ENCODE measurements at places on chromosomes 2 and 18.

- DNase-seq: no peak
Observed at GRCh38 chr2:232573042-232573441, 22.6 kb downstream of the EIF4E2 start.

DNA sequence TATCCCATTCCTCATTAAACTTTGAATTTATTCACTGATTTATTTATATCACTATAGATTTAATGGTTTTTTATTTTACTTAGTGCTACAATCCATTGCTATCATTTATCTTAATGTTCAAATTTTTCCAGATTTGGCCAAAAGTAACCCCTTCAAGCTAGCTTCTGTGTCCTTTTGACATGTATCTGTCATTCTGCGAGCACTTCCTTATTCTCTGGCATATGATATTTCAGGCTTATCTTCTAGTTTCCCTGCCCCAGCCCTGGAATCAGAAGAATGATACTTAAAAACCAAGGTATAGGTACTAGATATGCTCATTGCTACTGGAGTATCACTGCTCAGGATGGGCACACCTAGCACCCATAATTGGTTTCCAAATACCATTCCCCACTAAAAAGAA lies 28.5 kb downstream of the SRBD1 start:
- no peak for DNase-seq

DNA sequence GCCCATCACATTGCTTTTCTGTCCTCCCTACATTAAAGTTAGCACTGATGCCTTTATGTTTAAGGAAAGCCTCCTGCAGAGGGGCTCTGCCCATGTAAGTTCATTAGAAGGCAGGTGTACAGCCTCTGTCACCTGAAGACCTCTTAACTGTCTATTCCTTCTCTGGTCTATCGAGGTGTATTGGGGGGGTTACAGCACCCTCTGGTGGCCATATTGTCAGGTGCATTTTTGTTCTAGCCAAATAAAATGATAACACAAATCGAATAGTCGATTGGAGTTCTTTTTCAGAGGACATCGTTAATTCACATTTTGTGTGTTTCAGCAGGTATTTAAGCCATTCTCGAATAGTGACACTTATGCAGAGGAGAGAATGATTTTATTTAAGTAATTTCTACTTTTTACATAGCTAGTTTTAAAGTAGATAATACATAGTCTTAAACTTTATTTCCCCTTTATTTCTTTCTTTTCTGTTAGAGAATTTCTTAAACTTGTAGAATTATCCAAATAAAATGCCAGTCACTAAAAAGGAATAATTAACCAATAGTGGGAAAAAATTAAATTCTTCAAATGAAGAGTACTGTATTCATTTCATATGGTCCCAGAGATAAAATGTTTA lies 136.8 kb downstream of the NEDD4L start:
- peak; percentile 67 for DNase-seq

DNA sequence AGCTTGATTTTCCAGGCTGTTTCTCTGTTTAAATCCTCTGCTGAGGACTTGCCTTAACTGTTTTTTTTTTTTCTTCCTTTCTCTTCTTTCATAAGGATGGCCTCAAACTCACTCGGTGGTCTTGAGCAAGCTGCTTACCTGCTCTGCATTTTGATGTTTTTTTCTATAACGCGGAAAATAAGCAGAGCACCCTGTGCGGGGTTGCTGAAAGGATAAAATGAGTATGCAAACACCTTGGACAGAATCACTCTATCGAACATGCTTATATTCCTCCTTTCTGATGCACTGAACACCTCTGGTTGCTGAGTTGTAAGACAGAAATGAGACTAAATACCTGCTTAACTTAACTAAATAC lies 41.1 kb upstream of the DSC1 start:
- no peak for DNase-seq

- DNase-seq: peak; percentile 97
Observed at GRCh38 chr2:214492152-214492551, 81.3 kb downstream of the VWC2L start.

DNA sequence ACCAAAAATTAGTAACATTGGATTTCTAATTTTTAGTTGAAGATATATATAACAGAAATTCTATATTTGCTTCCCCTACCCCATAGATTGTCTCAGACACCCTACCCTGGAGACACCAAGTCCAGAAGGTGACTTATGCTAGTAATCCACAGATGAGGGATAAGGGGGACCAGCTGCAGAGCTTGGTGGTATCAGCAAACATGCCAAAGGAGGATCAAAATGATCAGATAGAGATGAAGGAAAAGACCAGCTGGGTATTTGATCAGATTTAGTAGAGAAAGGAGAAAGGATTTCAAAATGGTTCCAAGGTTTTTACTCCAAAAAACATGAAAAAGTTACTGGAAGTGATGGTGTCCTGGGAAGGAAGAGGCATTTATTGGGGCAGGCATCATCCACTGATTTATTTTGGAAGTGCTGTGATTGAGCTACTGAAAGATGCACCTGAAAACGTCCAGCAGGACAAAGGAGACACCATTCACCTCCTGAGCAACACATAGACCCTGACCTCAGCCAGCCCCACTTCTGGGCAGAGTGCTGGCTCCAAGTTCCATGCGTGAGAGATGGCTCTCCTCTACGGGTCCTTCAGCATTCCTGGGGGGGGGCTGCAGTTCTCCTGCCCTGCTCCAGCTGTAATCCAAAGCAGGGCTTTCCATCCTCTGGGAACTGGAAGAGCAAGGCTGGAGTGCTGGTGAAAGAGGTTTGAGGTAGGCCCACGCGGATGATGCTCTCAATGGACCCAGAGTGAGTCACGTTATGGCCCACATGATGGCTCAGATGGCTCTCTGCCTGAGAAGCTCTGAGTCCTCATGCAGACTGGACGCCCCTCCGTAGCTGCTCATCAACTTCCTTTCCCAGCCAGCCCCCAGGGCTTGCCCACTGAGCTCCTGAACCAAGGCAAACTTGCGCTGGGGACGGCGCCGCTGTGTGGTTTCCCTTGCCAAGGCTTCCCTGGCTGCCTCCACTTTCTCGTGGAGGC lies 3.7 kb upstream of the LRRFIP1 start:
- DNase-seq: peak; percentile 22

DNA sequence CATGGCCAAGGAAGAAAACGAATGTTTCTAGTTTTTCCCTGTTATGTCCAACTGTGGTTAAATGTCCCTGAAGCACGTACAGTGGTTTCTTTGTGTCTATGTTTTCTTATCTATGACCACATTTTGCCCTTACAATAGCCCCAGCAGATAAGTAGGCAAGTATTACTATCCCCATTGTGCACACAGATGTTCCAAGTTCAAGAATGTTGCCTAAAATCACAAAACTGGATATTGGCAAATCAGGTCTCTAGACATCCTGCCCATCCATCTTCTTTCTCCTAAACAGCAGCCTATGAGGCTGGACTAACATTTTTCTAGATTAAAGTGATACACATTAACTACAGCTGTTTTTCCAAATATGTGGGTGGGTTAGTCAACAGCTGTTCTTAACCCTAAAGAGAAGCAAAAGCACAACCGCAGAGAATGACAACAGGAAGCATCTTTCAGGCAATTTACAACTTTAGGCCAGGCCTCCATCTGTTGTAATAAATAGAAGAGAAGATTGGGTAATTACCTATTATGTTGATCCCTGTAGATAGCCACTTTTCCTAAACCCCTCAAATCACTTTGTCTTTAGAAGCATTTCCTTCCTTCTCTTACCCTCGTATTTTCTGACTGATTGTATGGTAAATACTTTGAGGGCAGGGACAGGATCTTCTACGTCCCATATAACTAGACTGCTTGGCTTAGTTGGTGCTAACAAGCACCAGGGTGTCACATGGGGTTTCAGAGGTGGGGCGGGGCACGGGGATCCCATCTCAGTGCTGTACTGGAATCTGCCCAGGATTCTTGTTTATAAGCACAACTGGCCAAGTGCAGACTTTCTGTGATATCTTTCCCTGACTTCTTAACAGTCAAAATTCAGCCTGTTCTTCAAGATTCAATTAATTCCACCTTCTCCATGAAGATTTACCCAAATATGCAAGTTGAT lies 132.1 kb upstream of the SETBP1 start:
- DNase-seq: peak; percentile 86

DNA sequence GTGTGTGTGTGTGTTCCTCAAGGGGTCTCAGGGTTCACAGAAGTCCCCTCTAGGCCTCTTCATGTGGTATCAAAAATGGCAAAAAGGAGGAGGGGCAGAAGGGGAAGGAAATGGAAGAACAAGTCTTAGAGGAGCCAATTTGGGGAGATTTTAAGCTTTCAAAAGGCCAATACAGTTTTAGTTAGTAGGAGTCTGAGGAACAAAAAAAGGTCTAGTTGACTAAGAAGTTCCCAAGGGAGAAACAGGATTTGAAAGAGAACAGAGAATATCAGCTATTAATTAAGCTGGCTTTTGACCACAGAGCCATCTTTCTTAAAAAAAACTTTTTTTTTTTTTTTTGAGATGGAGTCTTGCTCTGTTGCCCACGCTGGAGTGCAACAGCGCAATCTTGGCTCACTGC lies 7.1 kb downstream of the RNF125 start:
- DNase-seq: no peak

- no peak for DNase-seq
Observed at GRCh38 chr2:158647436-158648231, 147.5 kb upstream of the DAPL1 start.

GRCh38 chr2:118493213-118493612 lies 354.2 kb downstream of the EN1 start:
- no peak for DNase-seq

DNA sequence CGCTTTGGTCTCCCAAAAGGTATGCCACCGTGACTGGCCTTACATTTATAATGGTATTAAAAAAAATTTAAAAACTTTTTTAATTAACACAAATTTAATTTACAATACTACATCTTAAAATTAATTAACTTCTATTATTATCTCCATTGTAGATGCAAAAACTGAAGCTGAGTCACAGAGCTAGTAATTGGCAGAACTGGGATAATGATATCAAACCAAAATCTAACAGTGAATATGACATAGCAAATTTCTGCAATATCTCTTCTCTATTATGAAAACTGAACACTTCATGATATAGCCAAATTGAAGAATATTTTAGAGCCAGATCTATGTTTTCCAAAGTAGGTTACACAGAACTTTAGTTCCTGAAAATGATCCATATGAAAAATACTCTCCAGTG lies 66.4 kb upstream of the CHAC2 start:
- no peak for DNase-seq

DNA sequence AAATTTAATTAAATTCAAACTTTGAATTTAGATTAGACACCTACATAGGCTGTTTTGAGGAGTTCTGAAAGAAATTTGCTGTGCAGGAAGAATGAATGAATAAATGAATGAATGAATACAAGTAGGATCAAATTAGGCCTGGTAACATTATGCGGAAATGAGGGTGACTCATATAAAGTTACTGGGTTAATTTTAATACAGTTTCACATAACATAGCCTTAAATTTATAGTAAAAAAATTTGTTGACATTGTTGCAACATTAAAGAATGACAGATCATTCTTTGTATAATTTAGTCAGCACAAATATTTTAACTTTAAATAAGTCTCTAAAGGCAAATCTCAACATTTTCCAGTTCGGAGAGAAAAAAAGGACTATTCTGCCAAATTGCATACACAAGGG lies 1293.1 kb upstream of the SLC39A10 start:
- DNase-seq: no peak

Data from myocyte (in vitro differentiated cells).